RPMI8226 (cell line): ENCODE measurements at places on chromosomes 5 and 9.

- no peak for DNase-seq
Observed at GRCh38 chr5:57627661-57628060, 145.1 kb upstream of the ACTBL2 start.

DNA sequence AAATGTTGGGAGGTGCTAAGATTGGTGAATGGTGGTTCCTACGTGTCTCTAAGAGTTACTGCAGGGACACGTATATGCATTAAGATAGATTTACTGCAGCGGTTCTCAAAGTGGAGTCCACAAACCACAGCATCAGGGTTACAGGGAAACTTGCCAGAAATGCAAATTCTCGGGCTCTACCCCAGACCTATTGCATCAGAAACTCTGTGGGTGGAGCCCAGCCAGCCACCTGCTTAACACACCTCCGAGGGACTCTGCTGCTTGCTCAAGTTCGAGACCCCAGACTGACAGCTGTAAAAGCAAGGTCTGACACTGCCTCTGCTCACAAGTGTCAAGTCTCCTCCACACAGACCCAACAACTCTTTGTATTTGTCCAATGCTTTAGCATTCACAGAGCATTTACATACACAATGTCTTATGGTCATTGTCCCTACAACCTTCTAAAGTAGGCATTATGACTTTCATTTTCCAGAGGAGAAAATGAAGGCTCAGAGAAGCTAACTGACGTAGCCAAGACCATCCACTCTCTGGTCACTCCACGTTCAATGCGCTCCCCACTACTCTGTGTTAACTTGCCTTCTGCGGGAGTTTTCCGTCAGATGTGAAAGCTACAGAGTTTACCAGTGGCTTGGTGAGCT lies 48.8 kb downstream of the HSD17B3 start:
- peak; percentile 62 for DNase-seq

- DNase-seq = no peak
Observed at GRCh38 chr5:154220625-154221024, 30.1 kb downstream of the GALNT10 start.

- DNase-seq = no peak
Observed at GRCh38 chr9:121386442-121387175, 16.6 kb upstream of the STOM start.

GRCh38 chr5:127326431-127326830 lies 35.8 kb downstream of the MEGF10 start:
- no peak for DNase-seq

- DNase-seq = no peak
Observed at GRCh38 chr5:160925281-160925680, 73.3 kb upstream of the ATP10B start.

DNA sequence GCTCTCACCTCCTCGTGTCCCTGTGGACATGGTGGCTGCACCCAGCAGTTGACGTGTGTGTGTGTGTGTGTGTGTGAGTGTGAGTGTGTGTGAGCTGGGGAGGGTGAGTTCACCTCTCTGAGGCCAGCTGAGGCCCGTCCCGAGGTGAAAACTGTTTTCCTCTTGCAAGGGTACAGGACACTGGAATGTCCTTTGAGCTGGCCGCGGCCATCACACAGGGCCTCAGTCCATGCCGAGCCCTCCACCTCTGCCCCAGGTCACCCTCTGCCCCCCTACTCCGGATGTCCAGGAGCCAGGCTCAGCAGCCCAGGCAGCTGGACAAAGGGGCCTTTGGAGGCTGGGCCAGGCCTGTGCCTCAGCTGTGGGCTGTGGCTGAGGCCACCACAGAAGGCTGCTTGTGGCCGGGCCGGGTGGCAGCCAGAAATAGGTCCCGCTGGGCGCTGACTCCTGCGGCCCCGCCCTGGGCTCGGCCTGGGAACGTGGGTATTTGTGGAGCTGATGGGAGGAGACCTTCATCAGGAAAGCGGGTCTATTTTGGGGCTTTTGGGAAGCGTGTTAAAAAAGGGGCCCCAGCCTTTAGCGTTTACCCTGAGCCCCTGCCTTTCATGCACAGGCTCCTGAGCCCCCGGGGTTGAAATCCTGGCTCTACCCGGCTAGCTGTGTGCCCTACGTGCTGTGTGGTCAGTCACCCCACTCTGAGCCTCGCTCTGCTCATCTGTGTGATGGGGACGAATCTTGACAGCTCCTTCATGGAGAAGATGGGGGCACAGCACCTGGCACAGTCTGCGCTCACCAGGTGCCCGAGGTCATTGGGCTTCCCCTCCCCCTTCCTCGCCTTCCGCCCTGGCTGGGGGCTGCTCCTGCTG lies 75.1 kb upstream of the IER5L start:
- no peak for DNase-seq

- DNase-seq = peak; percentile 92
Observed at GRCh38 chr9:1979741-1980367, 35.3 kb upstream of the SMARCA2 start.

- no peak for DNase-seq
Observed at GRCh38 chr5:172902497-172903472, 56.4 kb upstream of the RPL26L1 start.

- DNase-seq = no peak
Observed at GRCh38 chr5:129465776-129466344, 5.8 kb downstream of the ADAMTS19 start.

GRCh38 chr5:99076723-99077640 lies 148.2 kb upstream of the CHD1 start:
- DNase-seq = no peak

DNA sequence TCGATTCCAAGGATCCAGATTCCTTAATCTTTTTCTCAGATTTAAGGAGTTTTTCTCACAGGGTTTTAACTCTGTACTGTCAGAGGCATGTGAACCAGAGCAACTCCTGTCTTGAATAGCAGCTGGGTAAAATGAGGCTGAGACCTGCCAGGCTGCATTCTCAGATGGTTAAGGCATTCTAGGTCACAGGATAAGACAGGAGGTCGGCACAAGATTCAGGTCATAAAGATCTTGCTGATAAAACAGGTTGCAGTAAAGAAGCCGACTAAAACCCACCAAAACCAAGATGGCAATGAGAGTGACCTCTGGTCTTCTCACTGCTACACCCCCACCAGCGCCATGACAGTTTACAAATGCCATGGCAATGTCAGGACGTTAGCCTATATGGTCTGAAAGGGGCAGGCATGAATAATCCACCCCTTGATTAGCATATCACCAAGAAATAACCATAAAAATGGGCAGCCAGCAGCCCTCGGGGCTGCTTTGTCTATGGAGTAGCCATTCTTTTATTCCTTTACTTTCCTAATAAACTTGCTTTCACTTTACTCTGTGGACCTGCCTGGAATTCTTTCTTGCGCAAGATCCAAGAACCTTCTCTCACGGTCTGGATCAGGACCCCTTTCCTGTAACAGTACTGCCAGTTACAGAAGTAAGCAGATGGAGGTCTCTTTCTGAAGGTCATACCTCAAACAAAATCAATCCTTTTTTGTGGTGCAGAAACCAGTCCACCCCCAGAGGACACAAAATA lies 87.1 kb downstream of the SLC38A9 start:
- DNase-seq = no peak

- DNase-seq = no peak
Observed at GRCh38 chr5:146283344-146283761, 55.3 kb upstream of the POU4F3 start.

DNA sequence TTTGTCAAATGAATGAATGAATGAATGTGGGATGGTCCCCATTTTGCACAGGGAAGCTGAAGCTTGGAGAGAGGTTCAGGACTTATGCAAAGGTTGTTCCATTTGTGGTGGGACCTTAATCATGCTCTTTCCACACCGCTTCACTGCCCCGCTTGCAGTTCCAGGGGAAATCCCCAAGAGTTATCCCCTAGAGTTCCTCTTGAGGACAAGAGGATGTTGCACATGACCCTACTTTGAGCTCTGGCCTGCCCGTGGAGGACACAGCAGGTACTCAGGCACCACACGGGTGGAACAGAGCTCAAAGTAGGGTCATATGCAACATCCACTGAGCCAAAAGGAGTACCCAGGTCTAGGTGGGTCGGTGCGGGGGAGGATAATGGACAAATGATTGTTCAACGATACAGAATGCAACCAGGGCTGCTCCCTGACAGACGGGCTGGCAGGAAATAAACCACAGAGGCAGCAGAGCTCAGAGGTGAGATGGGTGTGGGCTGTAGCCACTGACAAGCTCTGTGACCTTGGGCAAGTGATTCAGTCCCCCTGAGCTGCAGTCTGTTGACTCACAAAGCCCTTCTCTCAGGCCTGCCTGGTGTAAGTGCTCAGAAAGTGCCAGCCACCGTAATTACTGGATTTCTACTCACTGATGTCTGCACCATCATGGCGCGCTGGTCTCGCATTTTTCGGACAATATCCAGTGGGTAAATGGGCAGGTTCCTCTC lies 60.3 kb upstream of the EPB41L4B start:
- DNase-seq = no peak

- DNase-seq = peak; percentile 90
Observed at GRCh38 chr5:177357459-177358351, at the start of gene RGS14. RGS14 (plus strand) TSS chr5:177357924; CDS start chr5:177358025, 101 bp downstream.

- peak; percentile 20 for DNase-seq
Observed at GRCh38 chr5:28468166-28468565, 1429.8 kb upstream of the CDH9 start.

DNA sequence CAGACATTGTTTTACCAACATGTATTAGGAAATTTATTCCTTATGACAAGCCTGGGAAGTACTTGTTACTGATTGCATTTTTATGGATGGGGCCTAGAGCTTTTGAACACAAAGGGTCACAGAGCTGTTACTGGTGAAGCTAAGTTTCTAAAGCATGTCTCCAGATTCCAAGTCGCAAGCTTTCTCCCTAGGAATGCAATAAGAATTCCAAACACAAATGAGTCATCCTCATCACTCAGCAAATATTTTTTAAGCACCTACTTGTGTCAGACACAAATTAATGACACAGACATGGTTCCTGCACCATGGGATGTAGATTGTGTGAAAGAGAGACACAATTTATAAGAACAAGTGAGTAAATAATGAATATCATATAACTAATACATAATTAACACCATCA lies 11.0 kb upstream of the SH3RF2 start:
- DNase-seq = no peak

DNA sequence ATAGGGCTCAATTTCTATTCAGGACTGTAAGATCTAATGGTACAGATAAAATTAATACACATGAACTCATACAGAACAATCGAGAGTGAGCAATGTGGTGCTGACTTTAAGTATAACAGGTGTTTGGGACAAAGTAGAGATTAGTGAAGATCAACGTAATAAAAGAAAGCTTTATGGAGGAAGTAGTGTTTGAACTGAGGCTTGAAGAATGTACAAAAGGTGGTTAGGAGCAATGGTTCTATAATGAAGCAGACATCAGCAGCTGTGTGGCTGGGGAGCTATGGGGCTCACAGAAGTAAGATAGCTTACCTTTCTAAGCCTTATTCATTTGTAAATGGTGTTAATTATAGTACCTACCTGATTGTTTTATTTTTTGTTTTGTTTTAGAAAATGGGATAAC lies 275.4 kb upstream of the RGMB start:
- DNase-seq = no peak

DNA sequence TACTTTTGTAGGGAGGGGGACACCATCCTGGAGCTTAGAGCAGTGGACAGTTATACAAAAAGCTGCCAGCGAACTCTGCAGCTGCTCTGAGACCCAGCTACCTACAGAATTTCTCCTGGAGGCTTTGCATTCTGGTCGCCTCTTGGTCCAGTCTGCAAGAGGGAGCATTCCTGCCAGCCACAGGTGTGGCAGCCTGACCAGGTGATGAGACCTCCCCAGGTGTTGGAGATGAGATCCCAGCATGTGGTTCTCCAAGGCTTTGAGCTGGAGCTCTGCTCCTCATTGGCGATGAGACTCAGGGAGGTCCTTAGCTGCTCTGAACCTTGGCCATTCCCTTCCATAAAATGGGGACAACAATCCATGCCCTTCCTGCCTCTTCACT lies 69.3 kb downstream of the RGS3 start:
- no peak for DNase-seq

DNA sequence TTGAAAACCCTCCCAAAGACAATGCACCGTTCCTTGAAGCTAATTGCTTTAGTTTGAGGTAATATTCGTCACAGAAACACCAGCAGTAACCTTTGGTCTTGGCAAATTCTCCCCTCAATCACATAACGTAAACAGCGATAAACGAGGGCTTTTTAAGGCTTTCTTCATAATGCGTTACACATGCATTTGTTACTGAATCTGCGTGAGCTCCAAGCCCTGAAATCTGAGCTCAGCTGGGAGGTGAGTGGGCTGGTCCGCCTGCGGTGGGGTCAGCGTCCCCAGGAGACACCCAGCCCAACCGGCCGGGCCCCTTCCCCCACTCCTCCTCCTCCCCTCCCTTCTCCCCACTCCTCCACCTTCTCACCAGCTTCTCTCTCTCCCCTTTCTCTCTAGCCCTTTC lies 91.1 kb downstream of the BARX1 start:
- no peak for DNase-seq

GRCh38 chr9:88738709-88739108 lies 203.7 kb downstream of the NXNL2 start:
- no peak for DNase-seq
